Breast epithelium (tissue), 4 donors: ENCODE measurements at places on chromosomes 5 and 9.

DNA sequence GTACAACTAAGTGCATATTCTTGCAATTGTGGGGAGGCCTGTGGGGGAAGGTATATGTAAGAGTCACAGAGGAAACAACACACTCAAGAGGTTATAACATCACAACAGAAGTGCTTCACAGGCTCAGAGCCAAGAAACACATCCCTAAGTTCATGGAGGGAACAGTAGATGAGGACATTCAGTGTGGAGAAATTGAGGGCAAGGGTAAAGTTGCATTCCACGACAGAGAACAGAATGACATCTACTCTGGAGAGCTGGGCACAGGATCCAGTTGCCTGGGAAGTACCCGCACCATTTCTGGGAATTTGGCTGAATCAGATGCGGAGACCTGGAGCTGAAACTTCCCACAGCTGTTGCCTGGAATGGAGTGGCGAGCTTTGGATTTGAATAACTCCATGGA, 197.2 kb downstream of the NXNL2 start:
- no peak for DNase-seq

GRCh38 chr5:153153086-153153485, 337.4 kb upstream of the GRIA1 start:
- no peak for DNase-seq

GRCh38 chr9:84966876-84967830, 297.6 kb downstream of the NTRK2 start:
- no peak for DNase-seq

- no peak for DNase-seq
Observed at GRCh38 chr5:126516133-126516532, 78.9 kb downstream of the ALDH7A1 start.

DNA sequence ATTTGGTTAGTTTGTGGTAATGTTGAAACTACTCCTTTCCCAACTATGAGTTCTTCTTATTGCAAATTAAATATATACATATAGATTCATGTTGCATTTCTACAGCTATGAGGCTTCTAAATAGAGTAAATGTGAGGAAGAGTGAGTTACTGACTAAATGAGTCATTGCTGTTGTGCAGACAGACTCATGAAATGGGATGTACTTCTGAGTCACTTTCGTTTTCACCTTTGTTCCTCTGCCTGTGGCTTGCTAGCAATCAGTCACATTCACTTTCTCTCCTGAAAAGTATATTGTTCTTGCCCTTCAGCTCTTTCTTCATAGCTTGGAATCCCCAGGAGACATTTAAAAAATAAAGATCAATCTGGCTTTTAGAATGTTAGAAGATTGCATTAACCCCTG, 295.5 kb upstream of the SMC2 start:
- DNase-seq, result no peak

GRCh38 chr5:135034236-135034962, 371 bp upstream of the PITX1 start:
- DNase-seq, result no peak

DNA sequence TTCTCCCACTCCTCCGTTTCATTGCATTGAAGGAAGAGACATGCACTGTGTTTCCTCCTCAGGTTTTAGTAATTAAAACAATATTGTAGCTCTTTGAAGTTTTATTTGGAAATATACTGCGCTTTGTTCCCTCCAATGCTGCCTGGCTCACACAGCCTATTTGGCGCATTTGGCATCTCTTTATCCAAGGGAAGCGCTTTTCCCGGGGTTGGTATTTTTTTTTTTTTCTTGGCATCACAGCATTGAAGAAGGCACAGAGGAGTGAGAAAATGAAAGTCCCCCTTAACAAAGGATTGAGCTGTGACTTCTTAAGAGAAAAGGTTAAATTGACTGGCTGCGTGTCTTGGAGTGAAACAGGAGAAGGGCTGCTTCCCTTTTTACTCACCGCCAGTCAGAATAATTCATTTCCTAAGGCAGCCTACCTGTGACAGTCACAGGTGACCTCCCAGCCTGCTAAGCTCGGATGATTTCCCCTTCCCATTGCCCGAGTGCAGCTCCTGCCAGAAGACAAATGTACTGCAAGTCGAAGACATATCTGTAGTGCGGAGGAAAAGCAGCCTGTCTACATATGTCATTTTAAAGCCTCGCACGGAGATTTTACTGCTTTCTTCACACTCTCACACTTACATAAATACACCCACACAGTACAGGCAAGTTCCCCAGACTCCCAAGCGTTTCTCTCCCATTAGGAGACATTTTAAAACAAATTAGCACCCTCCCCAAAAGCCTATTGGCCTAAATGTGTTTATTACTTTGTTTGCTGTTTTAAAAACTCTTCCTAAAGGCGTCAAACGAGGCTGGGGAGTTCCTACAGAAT, 665.5 kb upstream of the ZNF608 start:
- DNase-seq, result peak; percentile 29

DNA sequence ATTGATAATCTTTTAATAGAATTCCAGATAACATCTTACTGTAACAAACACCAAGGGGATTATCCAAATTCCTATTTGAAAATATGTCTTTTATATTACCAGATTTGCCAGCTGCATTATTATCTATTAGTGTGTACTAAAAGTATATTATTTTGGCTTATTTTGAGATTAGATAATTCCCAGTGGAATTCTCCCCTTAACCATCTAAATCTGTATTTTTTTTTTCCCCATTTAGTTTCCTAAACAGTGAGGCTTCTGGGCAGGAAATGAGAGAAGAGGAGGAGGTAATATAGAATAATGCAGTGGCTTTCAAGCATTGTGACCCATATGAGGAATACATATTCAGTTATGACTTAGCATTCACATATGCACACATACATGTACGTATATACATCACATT, 53.5 kb upstream of the ABL1 start:
- DNase-seq, result no peak

GRCh38 chr5:34600118-34600493, 56.0 kb upstream of the RAI14 start:
- DNase-seq, result no peak

- peak; percentile 53 for DNase-seq
Observed at GRCh38 chr5:123035360-123035917, 1.1 kb downstream of the PPIC start.

GRCh38 chr5:61141801-61142200, 20.5 kb downstream of the SMIM15 start:
- no peak for DNase-seq

DNA sequence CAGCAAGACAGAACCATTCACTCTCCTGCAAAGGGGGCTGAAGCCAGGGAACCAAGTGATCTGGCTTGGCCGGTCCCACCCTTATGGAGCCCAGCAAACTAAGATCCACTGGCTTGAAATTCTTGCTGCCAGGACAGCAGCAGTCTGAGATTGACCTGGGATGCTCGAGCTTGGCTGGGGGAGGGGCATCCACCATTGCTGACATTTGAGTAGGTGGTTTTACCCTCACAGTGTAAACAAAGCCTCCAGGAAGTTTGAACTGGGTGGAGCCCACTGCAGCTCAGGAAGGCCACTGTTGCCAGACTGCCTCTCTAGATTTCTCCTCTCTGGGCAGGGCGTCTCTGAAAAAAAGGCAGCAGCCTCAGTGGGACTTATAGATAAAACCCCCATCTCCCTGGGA, 60.5 kb downstream of the TNFSF8 start:
- DNase-seq, result no peak

DNA sequence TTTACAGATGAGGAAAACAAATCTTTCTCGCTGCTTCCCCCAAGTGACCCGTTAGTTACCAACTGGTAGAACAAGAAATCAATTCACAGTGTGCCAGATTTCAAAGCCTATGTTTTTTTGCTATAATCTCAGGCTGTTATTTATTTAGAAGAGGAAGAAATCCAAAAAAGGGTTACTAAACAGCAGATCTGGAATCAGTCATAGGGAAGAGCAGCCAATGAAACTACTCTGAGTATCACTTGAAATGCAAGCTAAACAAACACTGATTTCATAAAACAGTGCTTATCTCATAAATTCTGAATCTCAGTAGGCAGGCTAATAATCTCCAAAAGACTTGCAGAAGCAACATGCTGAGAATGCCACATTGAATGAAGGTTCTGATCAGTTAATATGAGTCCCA, 829.5 kb upstream of the ACO1 start:
- no peak for DNase-seq
